A549 treated with ZK216348 at 1 μM for 4 hours (cell line): ENCODE measurements at places on chromosomes 4 and X. TPM values are rescaled to one million over a fixed set of nuclear protein-coding genes. Genes with fewer than 3 reads are reported as not detected.

The C1QTNF7 gene
- not detected in 5 replicates for total RNA-seq

The AMELX gene
- not detected in 5 replicates for total RNA-seq

The NPY1R gene
- total RNA-seq: 0.11 TPM in 1 of 5 replicates, not detected in the others

The VCX3A gene
- not detected in 5 replicates for total RNA-seq

The NUDT10 gene
- 0.51 to 0.74 TPM (median 0.55 TPM) in 5 replicates for total RNA-seq

The CT45A5 gene
- not detected in 5 replicates for total RNA-seq

The GABRG1 gene
- not detected in 5 replicates for total RNA-seq

The OTC gene
- not detected in 5 replicates for total RNA-seq

The TMPRSS11F gene
- not detected in 5 replicates for total RNA-seq

The FAM236C gene
- total RNA-seq: not detected in 5 replicates

The NSUN7 gene
- total RNA-seq: 0.13 to 0.65 TPM (median 0.57 TPM) in 5 replicates

The KCND1 gene
- total RNA-seq: 0.92 to 1.6 TPM (median 1.2 TPM) in 5 replicates

The NFXL1 gene
- total RNA-seq: 4.6 to 6.5 TPM (median 5.7 TPM) in 5 replicates

The TNIP2 gene
- 32.6 to 48.7 TPM (median 45.3 TPM) in 5 replicates for total RNA-seq

The CENPVL2 gene
- not detected in 5 replicates for total RNA-seq

The MAGEB1 gene
- total RNA-seq: not detected in 5 replicates

The CXorf66 gene
- total RNA-seq: not detected in 5 replicates

The BDH2 gene
- total RNA-seq: 6.7 to 9.5 TPM (median 8.7 TPM) in 5 replicates

The ADH1C gene
- total RNA-seq: not detected in 5 replicates

The TAF7L gene
- total RNA-seq: 0.11 TPM in 2 of 5 replicates, not detected in the others
